ENCODE measurements at places on chromosomes 1 and 21.

- DNase-seq: no peak
These were observed 24.1 kb downstream of the GPR3 start for GRCh38 chr1:27416387-27417111.

- DNase-seq: no peak
These were observed 45.6 kb downstream of the GLIS1 start for GRCh38 chr1:53693339-53693738.

GRCh38 chr1:11318982-11319381 lies 46.0 kb downstream of the UBIAD1 start:
- DNase-seq: no peak

DNA sequence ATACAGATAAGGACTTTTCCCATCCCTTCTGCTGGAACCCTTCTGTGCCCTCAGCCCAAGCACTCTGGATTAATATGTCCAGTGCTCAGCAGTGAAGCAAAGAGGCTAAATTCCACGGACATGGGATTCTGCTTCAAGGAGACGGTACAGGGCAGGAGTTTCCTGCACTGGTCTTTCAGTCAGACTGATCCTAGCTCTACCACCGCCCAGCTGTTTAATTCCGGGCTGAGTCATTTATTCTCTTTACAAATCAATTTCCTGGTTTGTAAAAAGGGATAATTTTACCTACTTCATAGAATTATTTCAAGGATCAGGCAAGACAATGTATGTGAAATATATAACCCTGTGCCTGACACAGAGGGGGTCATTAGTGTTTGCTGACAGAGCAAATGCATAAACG lies 41.6 kb upstream of the NRDC start:
- no peak for DNase-seq

GRCh38 chr1:163826500-163826899 lies 504.7 kb downstream of the NUF2 start:
- no peak for DNase-seq

GRCh38 chr1:66000033-66000637 lies 207.4 kb downstream of the PDE4B start:
- no peak for DNase-seq

DNA sequence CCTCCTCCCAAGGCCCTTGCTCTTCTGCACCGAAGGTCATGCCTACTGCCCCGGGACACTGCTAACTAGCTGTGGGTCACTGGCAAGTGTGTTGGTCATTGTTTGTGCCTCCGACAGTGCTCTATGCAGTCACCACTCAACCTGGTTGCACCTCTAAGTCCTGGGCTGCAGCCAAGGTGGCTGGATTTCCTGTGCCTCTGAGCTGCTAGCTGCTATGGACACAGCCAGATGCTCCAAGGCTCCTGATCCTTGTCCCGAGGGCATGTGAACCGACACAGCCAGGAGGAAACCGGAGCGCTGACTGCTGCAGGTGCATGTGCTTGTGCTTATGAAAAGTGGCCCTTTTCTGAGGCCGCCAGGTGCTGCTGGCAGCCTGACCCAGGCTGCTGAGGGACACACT lies 14.7 kb upstream of the SPOCD1 start:
- no peak for DNase-seq

GRCh38 chr1:61519631-61520030 lies 205.3 kb downstream of the TM2D1 start:
- DNase-seq: no peak

DNA sequence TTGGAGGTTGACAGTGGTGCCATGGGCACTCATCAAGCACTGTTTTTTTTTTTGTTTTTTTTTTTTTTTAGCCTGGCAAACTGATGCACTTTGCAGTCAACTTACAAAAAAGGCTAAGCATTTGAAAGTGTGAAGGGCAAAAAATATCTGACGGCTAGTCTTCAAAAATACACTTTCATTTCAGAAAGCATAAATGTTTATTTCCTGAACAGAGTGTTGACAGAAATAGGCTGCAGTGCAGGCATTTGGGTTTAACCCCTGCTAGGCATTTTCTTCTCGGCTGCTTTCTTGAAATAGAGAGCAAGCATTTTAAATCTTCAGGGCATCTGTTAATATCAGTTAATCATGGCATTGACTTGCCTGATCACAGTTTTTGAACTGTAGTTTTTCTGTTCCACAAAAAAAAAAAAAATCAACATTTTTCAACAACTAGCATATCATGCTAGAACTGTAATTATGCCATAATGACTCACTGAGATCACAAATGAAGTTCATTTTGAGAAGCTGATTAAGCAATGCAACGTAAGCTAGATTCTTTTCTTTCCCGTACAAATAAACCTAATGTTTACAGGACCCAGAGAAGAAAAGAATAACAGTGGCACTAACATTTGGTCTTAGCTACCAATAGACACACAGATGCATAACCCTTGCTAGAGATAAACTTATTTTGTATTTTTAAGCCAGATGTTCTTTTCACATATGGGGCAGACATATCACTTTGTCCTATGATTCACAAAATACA lies 100.4 kb upstream of the USH2A start:
- DNase-seq: no peak

- no peak for DNase-seq
These were observed 74.4 kb downstream of the CAMTA1 start for GRCh38 chr1:6859415-6860343.

DNA sequence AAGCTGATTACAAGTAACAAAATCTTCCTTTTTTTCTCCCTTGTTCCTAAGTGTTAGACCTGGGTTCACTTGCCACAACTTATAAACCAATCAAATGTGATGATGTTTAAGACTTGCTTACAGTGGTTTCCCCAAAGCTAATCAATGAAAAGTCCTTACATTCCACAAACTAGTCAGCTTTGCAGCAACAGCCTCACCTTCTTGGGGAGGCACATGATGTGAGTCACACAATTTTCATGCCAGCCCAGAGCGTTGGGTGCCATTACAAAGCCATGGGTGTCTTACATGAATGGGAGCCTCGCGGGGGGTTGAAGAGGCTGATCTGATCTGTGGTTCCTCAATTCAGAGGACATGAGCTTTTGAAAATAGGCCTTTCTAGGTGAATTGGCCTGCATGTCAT lies 91.6 kb upstream of the UBE2U start:
- no peak for DNase-seq

GRCh38 chr1:115839029-115839678 lies 1.8 kb downstream of the NHLH2 start:
- no peak for DNase-seq

- DNase-seq: no peak
These were observed 177.4 kb downstream of the AKT3 start for GRCh38 chr1:243672539-243673074.

DNA sequence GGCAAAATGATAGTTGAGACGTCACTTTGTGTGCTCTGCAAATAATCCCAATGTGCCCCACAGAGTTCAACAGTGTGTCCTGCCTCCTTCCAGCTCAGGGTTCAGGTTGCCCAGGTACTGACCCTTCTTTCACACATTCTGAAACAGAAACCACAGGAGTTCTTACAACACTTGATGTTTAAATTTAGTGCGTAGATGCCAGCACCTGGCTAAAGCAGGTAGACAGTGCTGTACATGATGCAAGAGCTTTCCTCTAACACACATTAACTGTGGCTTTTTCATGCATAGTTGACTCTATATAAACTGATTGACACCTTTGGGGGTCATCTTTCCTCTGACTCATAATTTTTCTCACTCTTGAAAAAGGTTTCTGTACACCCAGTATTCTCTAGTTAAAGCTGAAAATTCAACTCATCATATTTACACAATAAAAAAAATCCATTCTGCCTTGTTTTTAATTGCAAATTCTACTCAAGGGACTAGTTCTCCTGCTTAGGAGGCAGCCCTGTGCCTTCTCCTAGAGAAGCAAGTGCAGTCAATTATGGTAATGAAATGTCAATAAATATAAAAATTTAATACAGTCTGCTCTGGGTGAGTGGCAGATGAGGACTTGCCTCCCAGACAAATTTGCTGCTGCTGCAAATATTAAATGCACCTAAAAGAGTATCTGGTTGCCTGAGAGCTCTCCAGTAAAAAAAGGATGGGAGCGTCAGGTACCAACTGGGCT lies 91.4 kb downstream of the NR5A2 start:
- DNase-seq: no peak

DNA sequence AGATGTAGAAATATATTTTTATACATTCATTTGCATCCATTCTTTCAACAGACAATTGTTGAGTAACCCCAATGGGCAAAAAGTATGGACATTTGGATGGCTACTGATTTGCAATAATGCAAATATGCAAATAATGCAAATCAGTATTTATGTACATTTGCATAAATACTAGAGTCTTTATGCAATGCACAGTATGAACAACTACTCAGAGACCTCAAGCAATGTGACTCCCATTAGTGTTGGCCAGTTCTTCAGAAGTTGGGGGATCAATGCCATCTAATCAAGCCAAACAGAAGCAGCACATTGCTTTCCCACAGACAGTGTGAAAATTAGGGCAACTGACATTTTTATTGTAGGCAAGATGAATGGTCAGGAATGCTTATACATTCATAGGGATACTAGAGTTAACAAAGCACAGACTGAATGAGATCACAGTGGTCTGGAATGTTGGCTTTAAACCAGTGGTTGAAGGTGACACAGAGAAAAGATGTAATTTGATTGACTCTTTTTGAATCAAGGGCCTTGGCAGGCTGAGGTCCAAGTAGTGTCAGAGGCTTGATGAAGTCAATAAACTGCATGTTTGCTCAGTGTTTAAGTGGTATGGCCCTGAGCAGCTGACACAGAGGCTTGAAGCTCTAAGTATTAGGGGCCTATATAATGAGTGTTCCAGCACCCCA lies 256.6 kb downstream of the CTH start:
- no peak for DNase-seq

DNA sequence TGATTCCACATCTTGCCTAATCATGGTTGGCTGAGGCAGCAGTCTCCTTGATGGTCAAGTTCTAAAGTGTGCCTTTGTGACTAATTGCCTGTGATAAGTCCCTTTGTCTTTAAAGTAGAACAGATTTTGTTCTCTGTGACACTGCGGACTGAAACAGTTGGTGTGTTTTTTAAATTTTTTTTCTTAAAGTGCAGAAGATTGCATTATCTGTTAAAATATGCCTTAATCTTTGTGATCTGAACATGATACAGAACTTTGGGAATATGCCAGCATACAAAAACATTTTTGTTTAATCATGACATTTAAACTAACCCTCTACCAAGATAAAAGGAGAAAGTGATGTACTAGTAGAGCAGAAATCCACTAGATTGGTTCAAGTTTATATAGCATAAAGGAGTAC lies 1260.6 kb upstream of the ADGRL2 start:
- no peak for DNase-seq

DNA sequence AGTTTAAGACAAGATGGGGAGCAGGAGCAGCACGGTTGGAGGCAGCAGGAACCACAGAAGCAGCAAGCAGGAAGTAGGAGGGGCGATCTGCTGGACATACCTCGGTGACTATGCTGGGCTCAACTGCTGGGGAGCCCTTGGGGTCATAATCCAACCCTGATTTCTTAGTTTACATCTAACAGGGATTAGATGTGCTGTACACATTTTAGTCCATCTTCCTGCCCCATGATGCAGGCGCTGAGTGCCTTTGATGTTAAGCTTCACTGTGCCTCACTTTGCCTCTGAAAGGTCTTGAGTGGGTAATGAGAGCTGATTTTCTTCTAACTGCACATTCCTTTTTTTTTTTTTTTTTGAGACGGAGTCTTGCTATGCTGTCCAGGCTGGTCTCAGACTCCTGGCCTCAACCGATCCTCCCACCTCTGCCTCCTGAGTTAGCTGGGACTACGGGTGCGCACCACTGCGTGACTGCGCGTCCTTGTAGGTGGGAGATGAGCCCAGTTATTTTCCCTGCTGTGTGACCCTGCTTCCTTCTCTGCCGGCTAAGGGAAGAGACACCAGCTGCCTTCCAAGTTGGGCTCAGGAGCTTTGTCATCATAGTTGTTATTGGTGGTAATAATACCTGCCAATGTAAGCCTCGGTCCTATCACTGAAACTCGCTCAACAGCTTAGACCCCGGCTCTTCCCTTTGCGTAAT lies 1.1 kb upstream of the RCAN3 start:
- DNase-seq: no peak

DNA sequence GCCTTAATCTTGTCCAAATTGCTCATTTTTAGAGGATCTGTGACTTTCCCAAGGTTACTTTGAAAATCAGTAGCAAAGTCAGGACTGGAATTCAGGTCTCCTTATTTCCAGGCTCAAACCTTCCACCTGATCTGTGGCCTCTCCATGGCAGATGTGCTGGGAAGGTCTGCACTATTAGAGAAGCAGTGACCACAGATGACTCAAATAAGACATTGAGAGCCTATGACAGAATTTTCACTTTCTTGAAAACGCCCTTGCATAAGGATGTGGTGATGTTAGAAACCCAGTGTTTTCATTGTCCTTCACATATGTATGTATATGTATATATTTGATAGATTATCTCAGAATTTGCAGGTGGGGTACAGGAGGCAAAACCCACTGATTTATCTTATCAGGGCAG lies 45.3 kb downstream of the TTC39A start:
- DNase-seq: no peak

- no peak for DNase-seq
These were observed 33.2 kb upstream of the ENO1 start for GRCh38 chr1:8911416-8912309.

GRCh38 chr1:228940926-228941325 lies 205.6 kb downstream of the RHOU start:
- no peak for DNase-seq

DNA sequence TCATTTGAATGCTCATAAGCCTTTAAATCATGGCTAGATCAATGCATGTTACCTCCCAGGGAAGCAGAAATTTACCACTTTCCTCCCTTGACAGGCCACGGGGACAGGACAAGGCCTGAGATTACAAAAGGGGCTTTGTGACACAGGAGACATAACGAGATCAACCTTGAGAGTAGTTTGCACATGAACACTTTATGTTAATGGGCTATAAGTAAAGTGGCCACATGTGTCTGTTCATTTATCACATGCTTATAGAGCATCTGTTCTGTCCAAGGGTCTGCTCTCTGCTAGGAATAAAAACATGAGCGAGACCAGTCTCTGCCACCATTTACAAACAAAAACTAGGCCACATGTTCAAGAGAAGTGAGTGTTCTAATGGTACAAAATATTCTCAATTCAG lies 144.1 kb upstream of the C8B start:
- DNase-seq: no peak

DNA sequence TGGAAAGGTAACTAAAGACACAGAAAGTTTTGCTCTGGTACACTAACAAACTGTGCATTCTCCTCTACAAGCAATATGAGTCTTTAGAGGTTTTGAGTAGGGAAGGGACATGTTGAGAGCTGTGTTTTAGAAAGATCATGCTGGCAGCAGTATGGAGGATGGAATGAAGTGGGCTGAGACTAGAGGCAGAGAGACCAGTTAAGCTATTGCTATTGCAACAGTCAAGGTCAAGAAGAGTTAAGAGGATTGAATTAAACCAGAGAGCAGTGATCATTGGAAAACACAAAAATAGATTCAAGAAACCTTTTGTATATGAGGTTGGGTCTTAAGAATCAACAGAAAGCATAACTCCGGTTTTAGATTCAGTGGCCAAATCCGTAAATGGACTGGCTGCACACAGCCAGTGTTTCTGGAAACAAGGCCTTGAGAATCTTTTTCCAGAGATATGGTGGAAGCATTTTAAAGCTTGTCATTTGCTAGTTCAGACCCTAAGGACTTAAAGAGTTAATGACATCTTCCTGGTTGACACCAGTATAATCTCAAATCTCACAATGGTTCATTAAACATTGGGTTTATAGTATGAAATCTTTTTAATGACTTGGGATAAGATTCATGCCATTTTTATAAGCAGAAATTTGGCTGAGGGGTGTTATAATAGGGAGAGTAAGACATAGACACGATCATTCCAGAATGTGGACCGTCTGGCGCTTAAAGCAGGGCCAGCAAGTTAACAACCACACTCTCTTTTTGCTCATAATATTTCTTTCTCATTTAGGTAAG lies 177.9 kb downstream of the NR5A2 start:
- DNase-seq: no peak
